Tibial nerve (tissue), 4 donors: ENCODE measurements at places on chromosomes 2 and 18. TPM values are rescaled to one million over a fixed set of nuclear protein-coding genes. Genes with fewer than 3 reads are reported as not detected.
A peak's percentile ranks its signal among the peaks of the same experiment; 100 is the strongest.

Gene POTEC
- not detected for total RNA-seq

Gene DNMT3A
- 26.0 TPM for total RNA-seq

- no peak for DNase-seq
- H3K36me3 ChIP-seq: no peaks in the 10 kb centered on the region
- no peak overlapping the region for H3K4me3 ChIP-seq
- H3K27me3 ChIP-seq: no peaks in the 10 kb centered on the region
Measured at GRCh38 chr18:1585881-1586488, 681.3 kb downstream of the ADCYAP1 start.

Gene KIF5C
- 22.1 TPM for total RNA-seq

DNA sequence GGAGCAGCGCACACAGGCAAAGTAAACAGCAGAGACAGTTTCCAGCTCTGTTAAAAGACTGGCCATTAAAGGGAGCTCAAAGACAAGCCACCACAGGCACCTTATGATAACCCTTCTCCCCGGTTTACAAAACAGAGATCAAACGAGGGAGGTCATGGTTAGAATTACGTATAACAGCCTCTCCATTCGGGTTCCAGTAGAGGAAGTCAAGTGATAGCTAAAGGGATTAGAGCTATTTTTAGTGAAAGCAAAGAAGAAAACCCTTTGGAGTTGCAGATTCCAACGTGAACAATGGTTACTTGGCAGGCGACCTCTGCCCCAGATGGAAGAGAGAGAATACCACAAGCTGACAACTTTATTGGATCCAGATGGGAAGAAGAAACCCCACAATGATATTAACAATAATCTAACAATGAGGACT lies 31.2 kb upstream of the EDAR start:
- no peaks in the 10 kb centered on the region for H3K4me1 ChIP-seq
- no peaks in the 10 kb centered on the region for H3K36me3 ChIP-seq
- DNase-seq: no peak
- H3K4me3 ChIP-seq: no peak overlapping the region
- no peaks in the 10 kb centered on the region for H3K27me3 ChIP-seq
- H3K27ac ChIP-seq: no peak overlapping the region

DNA sequence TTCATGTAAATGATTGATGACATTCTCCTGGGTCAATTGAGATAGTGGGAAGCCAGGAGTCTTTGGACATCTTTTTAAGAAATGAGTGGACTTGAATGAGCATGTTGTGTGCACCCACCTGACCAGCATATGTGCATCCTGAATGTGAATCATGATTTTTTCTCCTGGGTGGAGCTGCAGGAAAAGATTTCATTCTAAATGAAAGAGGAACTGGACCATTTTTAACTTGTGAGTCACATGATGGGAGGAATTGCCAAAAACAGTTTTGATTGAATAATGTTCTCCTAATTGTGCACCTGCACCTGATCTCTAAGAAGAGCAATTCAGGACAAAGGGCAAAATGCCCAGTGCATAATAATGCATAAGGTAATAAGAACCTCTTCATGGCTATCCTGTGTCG lies 32.3 kb downstream of the COPS8 start:
- no peak overlapping the region for H3K4me3 ChIP-seq
- no peaks in the 10 kb centered on the region for H3K27me3 ChIP-seq
- H3K27ac ChIP-seq: no peak overlapping the region
- no peaks in the 10 kb centered on the region for H3K4me1 ChIP-seq
- H3K36me3 ChIP-seq: no peaks in the 10 kb centered on the region

- DNase-seq: no peak
- no peak overlapping the region for H3K27ac ChIP-seq
- H3K4me3 ChIP-seq: no peak overlapping the region
- H3K4me1 ChIP-seq: no peaks in the 10 kb centered on the region
- no peaks in the 10 kb centered on the region for H3K36me3 ChIP-seq
Measured at GRCh38 chr2:225996462-225996828, 596.9 kb downstream of the NYAP2 start.

Gene GAREM2
- total RNA-seq: 1.5 TPM

- H3K36me3 ChIP-seq: no peaks in the 10 kb centered on the region
- no peak overlapping the region for H3K4me3 ChIP-seq
- DNase-seq: no peak
- no peak overlapping the region for H3K27ac ChIP-seq
Measured at GRCh38 chr2:211816754-211817153, 721.8 kb downstream of the ERBB4 start.

- no peaks in the 10 kb centered on the region for H3K4me1 ChIP-seq
- H3K36me3 ChIP-seq: no peaks in the 10 kb centered on the region
- DNase-seq: no peak
Measured at GRCh38 chr2:237440819-237441281, 26.9 kb upstream of the COL6A3 start.

DNA sequence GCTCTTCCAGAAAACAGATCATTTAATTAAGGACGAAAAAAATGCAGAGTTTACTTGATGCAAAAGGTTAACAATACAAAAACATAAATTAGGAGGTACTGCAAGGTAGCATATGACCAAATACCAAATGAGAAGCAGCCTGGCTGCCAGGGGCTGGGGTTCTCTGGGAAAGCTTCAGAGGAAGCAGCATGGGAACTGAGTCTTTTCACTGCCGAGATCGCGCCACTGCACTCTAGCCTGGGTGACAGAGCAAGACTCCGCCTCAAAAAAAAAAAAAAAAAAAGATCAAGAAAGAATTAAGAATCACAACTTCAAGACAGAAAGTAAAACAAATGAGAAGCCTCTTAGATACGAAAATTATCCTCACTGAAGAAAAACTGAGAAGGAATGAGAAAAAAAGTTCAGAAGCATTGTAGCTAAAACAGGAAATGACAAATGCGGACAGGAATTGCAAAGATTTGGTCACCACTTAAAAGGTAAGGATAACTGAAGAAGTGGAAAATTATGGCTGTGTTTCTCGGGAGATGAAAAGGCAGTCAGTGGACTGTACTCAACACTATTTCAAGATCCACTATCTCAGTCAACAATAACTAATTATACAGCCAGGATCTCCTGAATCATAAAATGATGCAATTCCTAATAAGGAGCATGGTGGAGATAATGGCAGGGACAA lies 4.3 kb downstream of the SEPTIN10 start:
- no peaks in the 10 kb centered on the region for H3K27me3 ChIP-seq
- no peak overlapping the region for H3K27ac ChIP-seq
- H3K4me1 ChIP-seq: peaks cover 35% of the 10 kb centered on the region

- no peaks in the 10 kb centered on the region for H3K27me3 ChIP-seq
Measured at GRCh38 chr2:182586426-182586825, 129.6 kb upstream of the DNAJC10 start.

- no peaks in the 10 kb centered on the region for H3K4me1 ChIP-seq
- no peak overlapping the region for H3K27ac ChIP-seq
- no peaks in the 10 kb centered on the region for H3K27me3 ChIP-seq
- no peak for DNase-seq
Measured at GRCh38 chr2:169966454-169966853, 139.2 kb downstream of the UBR3 start.

DNA sequence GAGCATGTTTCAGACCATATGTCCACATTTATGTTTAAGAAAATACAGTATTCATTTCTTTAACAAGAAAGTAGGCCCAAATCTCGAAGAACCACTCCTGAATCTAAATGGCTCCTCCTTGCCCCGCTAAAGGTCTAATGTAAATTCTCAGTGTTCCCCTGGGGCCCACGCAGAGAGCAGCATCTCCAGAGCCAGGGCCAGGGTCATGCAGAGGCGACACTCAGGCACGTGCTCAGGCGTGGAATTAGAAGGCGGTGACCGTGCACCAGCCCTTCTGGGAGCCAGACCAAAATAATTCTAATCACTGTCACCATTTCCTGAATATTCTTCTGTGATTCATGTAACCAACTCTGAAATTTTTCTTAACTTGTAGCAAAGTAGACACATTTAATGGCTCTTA lies 68.3 kb upstream of the MYT1L start:
- no peak overlapping the region for H3K27ac ChIP-seq
- no peaks in the 10 kb centered on the region for H3K27me3 ChIP-seq
- no peaks in the 10 kb centered on the region for H3K4me1 ChIP-seq
- no peak overlapping the region for H3K4me3 ChIP-seq

- no peak overlapping the region for H3K4me3 ChIP-seq
- peaks cover 54% of the 10 kb centered on the region for H3K4me1 ChIP-seq
- no peak overlapping the region for H3K27ac ChIP-seq
Measured at GRCh38 chr2:148675708-148676107, 31.2 kb downstream of the EPC2 start.

DNA sequence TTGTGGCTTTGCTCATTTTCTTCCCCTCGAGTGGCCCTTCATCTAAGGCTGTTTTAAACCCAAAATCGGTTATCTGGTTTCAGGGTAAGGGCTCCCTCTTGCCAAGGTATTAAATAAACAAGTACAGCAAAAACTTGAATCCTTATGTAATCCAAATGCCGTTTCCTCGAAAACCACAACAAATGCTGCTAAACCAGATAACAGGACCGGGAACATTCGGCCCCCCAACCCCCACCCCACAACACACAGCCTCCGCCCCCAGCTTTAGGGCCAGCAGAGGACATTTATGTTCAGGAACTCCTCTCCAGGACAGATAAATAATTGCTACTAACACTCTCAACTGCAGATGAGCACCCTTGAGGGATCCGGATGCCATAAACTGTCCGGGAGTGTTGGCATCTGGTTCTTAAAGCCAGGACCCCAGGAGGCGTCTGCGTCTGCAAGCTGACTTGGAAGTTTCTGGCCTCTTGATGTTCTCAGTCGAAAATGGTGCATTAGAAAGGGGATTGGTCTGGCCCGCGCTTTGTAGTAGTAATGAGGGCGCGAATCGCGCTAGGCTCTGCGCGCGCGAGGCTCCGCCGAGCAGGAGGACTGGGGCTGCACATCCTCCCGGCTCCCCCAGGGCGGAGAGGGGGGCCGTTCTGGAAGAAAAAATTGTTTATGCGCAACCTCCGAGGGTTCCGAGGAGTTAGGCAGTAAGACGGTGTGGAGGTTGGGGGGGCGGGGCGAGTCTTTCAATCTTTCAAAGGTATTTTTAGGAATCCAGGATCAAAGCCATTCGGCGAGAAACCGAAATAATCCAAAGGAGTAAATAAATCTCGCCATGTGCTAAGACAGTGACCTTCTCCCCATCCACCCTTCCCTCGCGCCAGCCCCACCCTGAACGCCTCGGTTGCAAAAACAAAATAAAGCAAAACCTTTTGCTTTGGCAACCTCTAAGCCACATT lies 3.9 kb upstream of the ID2 start:
- peaks cover 2% of the 10 kb centered on the region for H3K27me3 ChIP-seq
- no peaks in the 10 kb centered on the region for H3K36me3 ChIP-seq
- H3K4me1 ChIP-seq: no peaks in the 10 kb centered on the region
- H3K27ac ChIP-seq: peak overlapping the region; percentile 97

Gene NT5DC4
- not detected for total RNA-seq

Gene M1AP
- not detected for total RNA-seq

Gene SIX3
- not detected for total RNA-seq

Gene CEP68
- 40.4 TPM for total RNA-seq

DNA sequence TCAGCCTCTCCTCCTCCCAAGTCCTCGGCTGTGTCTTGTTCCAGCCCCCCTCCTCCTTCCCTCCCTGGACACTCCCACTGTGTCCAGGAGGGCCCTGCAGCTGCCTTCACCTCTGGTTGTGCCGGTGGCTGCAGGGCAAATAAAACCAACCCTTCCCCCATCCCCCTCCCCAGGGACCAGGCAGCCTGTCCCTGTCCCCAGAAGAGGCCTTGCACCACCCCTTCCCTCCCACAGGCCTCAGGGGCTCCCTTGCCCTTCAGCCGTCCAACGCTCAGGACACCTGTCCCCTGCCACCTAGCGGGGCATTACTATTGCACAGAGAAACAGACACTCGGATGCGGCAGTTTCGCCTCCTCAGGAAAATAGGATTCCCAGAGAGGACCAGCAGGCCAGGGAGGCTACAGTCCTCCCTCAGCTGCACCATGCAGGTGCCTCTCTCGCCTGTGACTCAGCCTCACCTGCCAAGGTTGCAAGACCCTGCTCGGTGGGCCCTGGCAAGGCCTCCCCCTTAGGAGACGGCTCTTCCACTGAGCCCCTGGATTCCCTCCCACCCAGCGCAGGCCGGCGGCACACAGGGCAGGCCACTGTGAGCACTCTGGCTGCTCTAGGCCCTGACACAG lies 5.5 kb upstream of the GPC1 start:
- peaks cover 12% of the 10 kb centered on the region for H3K4me1 ChIP-seq
- no peak overlapping the region for H3K4me3 ChIP-seq
- no peaks in the 10 kb centered on the region for H3K36me3 ChIP-seq
- DNase-seq: peak; percentile 4

GRCh38 chr2:45606796-45607195 lies 4.3 kb downstream of the SRBD1 start:
- no peaks in the 10 kb centered on the region for H3K36me3 ChIP-seq
- H3K4me3 ChIP-seq: no peak overlapping the region
- peaks cover 5% of the 10 kb centered on the region for H3K4me1 ChIP-seq
- H3K27ac ChIP-seq: no peak overlapping the region
- no peaks in the 10 kb centered on the region for H3K27me3 ChIP-seq
- DNase-seq: no peak

GRCh38 chr2:96916156-96916630 lies 46.3 kb upstream of the SEMA4C start:
- no peaks in the 10 kb centered on the region for H3K4me1 ChIP-seq
- H3K27ac ChIP-seq: no peak overlapping the region
- H3K36me3 ChIP-seq: no peaks in the 10 kb centered on the region

GRCh38 chr2:58920001-58920400 lies 678.9 kb upstream of the FANCL start:
- H3K27ac ChIP-seq: no peak overlapping the region
- H3K4me3 ChIP-seq: no peak overlapping the region

Gene D2HGDH
- total RNA-seq: 58.8 TPM

GRCh38 chr2:36717603-36718266 lies 21.2 kb downstream of the VIT start:
- no peaks in the 10 kb centered on the region for H3K4me1 ChIP-seq
- H3K27ac ChIP-seq: no peak overlapping the region
- no peak for DNase-seq
- no peaks in the 10 kb centered on the region for H3K27me3 ChIP-seq
- H3K4me3 ChIP-seq: no peak overlapping the region
- no peaks in the 10 kb centered on the region for H3K36me3 ChIP-seq

DNA sequence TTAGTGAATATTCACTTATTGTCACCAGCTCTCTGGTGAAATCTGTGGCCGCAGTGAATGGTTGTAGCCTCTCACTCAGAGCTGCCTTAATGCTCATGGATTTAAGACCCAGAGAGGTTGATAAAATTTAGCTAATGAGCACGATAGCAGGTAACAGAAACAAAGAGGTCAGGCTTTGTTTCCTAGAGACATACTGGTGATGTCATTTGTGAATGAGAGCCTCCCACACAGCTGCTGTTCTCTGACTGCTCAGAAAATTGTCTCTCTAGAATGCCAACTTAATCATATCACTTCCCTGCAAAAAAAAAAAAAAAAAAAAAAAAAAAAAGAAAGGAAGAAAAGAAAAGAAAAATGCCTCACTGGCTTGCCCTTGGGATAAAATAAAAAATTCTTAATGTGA lies 411.7 kb upstream of the MYT1L start:
- H3K27ac ChIP-seq: no peak overlapping the region
- H3K27me3 ChIP-seq: no peaks in the 10 kb centered on the region
- no peak overlapping the region for H3K4me3 ChIP-seq

Gene WNT10A
- total RNA-seq: 0.39 TPM

Gene DES
- 20.7 TPM for total RNA-seq

- no peaks in the 10 kb centered on the region for H3K36me3 ChIP-seq
- H3K27me3 ChIP-seq: no peaks in the 10 kb centered on the region
Measured at GRCh38 chr2:200367155-200367554, 60.7 kb downstream of the SPATS2L start.

GRCh38 chr2:239557516-239557915 lies 156.7 kb upstream of the HDAC4 start:
- no peak for DNase-seq
- H3K27ac ChIP-seq: no peak overlapping the region
- no peak overlapping the region for H3K4me3 ChIP-seq
- no peaks in the 10 kb centered on the region for H3K36me3 ChIP-seq
- H3K4me1 ChIP-seq: peaks cover 12% of the 10 kb centered on the region

- no peak for DNase-seq
- no peak overlapping the region for H3K4me3 ChIP-seq
- H3K27me3 ChIP-seq: no peaks in the 10 kb centered on the region
- H3K4me1 ChIP-seq: no peaks in the 10 kb centered on the region
- H3K27ac ChIP-seq: no peak overlapping the region
Measured at GRCh38 chr18:63457977-63458376, 18.8 kb upstream of the SERPINB5 start.

Gene GPR55
- total RNA-seq: not detected
